ENCODE measurements at places on chromosomes 1 and 21.
A peak's percentile ranks its signal among the peaks of the same experiment; 100 is the strongest.

DNA sequence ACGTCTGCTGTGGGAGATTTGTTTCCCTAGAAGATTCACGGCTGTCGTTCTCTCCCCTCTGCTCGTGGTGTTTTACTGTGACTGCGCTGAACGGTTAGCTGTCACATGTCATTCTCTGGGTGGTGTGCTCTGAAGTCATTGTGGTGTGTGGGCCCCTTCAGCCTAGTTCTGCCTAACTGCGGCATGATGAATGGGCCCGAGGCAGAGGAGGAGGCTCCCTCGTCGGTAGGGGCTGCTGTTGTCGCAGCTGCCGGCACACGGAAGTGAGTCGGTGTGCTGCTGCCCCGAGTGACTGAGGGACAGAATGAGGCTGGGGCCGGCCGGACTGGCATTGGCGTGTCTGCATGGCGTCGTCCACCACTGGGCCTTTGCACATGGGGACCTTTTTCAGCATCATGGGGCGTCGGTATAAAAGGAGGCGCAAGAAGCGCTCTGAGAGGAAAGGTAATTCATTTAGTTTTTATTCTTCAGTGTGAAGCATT is 77.9 kb downstream of the ADARB1 start:
- peak; percentile 95 for DNase-seq

DNA sequence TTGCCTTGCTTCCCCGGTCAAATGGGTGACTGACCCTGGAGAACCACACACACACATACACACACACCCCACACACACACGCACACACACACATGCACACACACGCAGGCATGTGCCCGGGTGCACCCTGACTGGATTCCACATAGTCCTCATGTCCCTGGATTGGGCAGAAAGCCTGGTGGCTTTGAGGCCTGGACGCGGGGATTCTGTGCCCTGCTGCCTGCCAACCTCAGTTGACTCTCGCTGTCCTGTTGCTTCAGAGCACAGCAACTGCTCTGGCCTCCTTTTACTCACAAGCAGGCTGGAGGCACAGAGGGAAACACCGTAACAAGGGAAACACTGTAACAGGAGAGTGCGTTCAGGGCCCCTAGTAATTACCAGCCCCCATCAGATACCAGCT is 6.4 kb downstream of the RORC start:
- no peak for DNase-seq

GRCh38 chr1:101175466-101175865 is 61.4 kb upstream of the S1PR1 start:
- no peak for DNase-seq

GRCh38 chr1:180571060-180571831 is 12.5 kb downstream of the OVAAL start:
- no peak for DNase-seq

DNA sequence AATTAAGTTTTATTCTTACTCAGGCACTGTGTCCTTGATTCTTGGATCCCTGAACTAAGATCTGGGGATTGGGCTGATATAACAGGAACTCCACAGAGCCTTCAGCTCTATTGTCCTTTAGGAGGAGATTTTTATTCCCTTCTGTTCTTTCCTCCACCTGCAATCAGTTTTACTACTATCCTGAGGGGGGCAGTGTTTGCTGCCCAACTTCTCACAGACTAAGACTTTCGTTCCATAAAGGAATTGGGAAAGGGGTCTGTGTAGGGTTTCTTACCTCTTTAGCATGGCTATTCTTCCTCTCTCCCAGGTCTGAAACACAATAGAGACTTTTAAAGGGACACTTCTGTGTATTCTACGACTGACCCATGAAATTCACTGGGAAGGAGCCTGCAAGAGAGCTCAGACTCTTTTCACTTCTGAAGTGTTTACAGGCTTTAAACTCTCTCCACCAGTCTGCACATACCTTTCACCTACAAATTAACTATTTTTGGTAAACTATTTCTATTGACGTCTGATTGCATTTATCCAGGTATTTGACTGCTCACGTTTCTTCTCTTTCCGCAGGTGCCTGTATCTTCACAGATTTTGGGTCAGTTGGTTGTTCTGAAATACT is 103.3 kb upstream of the DEPDC1 start:
- peak; percentile 26 for DNase-seq

GRCh38 chr1:91057784-91058183 is 35.9 kb upstream of the ZNF644 start:
- DNase-seq, result no peak

- peak; percentile 95 for DNase-seq
Measured at GRCh38 chr21:33380483-33380998, 22.7 kb upstream of the IFNGR2 start.

GRCh38 chr1:84884671-84885389 is 8.2 kb downstream of the LPAR3 start:
- DNase-seq, result no peak

DNA sequence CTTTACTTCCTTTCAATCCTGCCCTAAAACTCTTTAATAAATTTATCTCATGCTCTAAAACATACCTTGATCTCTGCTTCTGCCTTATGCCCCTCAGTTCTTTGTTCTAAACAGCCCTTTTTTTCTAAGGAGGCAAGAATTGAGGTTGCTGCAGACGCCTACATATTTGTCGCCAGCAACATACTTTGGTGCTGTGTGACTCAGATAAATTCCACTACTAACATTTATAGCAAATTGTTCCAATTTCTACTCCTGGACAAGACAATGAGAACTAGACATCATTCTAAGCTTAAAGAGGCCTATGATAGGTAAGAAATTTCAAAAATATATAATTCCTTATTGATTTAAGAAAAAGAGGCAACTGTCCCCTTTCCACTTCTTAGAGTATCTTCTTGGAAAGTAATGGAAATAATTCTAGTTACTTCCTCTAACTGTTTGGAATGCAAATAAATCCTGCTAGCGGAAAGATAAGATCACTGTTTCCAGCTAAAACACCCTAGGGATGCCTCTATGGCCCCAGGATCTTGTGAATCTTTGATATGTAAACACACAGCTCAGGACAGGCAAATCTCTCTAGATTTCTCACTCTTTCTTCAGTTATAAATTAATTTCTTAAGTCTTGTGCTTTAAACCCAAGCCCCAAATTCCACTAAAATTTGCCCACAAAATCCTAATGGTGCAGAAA is 869.1 kb downstream of the KCNT2 start:
- no peak for DNase-seq

DNA sequence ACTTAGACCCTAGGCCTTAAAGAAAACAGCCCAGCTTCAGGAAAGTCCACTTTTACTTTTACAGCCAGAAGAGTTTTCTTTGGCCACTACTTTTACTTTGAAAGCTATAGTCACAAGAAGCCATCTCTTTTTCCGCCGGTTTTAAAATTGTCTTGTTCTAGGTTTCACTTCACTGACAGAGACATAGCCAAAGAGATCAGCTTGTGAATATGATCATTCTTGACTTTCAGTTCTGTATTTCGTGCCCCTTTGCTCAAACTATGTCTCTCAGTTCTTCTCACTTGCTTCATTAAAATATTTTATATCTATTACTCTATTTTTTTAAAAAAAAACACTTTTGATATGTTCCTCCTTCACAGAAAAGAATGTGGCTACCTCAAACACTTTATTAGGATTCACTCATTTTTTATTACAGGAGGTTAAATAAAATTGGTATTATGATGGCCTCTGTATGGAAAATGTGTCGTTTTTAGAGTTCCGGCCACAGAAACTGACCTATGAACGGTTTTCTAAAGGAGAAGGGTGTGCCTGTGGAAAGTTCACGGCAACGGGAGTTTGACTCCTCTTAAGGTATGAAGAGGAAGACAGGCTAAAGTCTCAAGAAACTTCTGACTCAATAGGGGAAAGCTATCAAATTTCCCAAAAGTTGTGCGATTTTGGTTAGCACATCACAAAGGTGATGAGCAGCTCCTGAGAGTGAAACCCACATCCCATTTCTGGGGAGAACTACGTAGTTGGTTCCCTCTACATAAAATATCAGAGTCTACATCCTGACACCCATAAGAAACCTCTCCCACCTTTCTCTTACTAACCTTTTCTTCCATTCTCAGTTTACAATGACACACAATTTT is 1.2 kb downstream of the MCOLN2 start:
- no peak for DNase-seq

GRCh38 chr1:60068393-60069045 is 5.1 kb downstream of the C1orf87 start:
- DNase-seq, result no peak

- DNase-seq, result no peak
Measured at GRCh38 chr1:211648980-211649934, 26.2 kb downstream of the NEK2 start.

- DNase-seq, result no peak
Measured at GRCh38 chr1:164240081-164240480, 318.9 kb upstream of the PBX1 start.

- no peak for DNase-seq
Measured at GRCh38 chr1:17155257-17155920, 36.1 kb upstream of the PADI2 start.

DNA sequence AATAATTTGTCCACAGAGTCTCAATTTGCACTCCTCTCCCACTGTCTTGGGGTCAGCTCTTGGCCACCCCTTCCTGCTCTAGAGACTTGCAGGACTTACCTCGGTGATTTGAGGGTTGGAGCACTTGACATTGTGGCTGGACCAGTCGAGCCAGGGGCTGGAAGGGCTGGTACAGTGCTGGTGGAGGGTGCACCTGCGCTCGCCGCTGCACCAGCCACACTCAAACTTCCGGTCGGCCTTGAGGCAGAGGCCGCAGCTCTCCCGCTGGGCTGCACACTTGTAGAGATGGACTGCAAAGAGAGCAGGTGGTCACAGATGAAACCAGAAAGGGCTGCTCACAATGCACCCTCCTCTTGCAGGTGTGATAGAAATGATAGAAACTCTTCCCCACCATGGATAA is 165.0 kb downstream of the PLXNA2 start:
- DNase-seq, result no peak

GRCh38 chr1:59831529-59831928 is 16.8 kb downstream of the HOOK1 start:
- no peak for DNase-seq

DNA sequence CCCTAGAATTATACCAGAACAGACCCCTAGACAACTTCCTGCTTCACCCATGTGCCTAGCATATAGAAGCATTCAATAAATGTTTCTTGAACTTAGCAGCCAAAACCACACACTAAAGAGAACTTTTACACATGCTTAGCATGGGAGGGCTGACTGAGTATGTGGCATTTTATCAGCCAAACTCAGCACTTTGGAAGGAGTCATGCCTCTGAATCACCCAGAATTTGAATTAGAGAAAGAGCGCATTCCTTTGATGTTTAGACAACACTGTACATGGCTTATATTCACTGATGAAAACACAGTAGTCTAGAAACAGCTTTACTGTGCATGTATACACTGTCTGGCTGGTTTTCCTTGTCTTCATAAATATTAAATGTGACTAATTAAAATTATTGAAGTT is 26.1 kb downstream of the SPAG17 start:
- no peak for DNase-seq

All from hematopoietic multipotent progenitor cell treated with erythropoietin and hydrocortisone succinate and interleukin-3 and kit ligand, for 6 days (in vitro differentiated cells).